LHCN-M2 (cell line): ENCODE measurements at places on chromosomes 5 and 9. TPM values are rescaled to one million over a fixed set of nuclear protein-coding genes. Genes with fewer than 3 reads are reported as not detected.
A peak's percentile ranks its signal among the peaks of the same experiment; 100 is the strongest.

GRCh38 chr5:5644249-5644648, 221.8 kb downstream of the ICE1 start:
- DNase-seq, result no peak

- no peak for DNase-seq
Observed at GRCh38 chr5:174177531-174177930, 132.0 kb downstream of the NSG2 start.

DNA sequence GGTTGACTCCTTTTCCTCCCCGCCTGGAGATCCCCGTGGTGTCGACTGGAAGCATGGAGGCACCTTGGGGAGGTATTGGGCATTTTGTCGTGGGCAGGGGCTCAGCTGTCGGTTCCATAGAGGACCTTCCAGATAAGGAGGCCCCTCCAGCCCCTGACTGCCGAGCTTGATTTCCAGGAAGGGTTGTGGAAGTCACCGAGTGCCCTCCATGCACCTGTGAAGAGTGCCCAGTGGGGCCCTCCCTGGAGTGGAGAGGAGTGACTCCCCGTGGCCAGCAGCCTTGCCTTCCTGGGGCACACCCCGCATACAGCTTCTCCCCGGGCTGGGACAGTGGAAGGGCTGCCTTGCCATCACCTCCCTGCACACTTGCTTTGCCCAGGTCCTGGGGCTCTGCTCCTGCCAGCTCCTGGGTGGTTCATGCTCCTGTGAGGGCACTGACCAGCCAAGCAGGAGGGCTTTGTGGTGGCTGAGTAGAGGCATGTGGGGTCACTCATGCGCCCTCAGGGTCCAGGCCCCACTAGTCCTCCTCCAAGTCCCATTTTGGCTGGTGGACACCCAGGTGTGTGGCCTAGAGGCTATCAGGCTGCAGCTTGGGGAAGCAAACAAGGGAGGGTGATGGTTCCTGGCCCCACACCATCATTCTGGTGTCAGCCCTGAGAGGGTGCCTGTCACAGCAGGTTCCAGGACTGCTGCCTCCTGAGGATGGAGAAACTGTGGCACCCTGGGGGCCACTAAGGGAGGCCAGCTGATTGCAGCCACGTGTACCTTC, 133.0 kb downstream of the WNK2 start:
- no peak for DNase-seq

GRCh38 chr5:65255294-65255693, 226.4 kb downstream of the ADAMTS6 start:
- DNase-seq, result no peak

DNA sequence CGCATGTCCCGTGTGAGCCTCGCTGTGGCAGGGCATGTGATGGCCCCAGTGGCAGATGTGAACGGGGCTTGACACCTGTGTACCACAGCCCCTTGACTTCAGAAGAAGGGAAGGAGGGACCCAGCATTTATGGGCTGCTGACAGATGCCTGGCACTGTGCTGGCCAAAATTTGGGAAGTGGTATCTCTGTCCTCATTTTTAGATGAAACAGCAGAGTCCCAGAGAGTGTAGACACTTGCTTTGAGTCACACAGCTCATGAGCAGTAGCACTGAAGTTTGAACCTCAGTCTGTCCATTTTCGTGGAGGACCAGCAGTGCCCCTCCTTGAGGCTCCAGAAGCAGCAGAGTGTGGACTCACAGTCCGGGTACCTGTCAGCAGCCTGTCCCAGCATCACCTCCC, 16.5 kb downstream of the NEK6 start:
- DNase-seq, result no peak

- DNase-seq, result no peak
Observed at GRCh38 chr5:89724379-89725095, 685.0 kb downstream of the CETN3 start.

- no peak for DNase-seq
Observed at GRCh38 chr5:107634981-107635848, 35.5 kb downstream of the EFNA5 start.

- peak; percentile 23 for DNase-seq
Observed at GRCh38 chr5:53884417-53884816, 324.0 kb downstream of the NDUFS4 start.

DNA sequence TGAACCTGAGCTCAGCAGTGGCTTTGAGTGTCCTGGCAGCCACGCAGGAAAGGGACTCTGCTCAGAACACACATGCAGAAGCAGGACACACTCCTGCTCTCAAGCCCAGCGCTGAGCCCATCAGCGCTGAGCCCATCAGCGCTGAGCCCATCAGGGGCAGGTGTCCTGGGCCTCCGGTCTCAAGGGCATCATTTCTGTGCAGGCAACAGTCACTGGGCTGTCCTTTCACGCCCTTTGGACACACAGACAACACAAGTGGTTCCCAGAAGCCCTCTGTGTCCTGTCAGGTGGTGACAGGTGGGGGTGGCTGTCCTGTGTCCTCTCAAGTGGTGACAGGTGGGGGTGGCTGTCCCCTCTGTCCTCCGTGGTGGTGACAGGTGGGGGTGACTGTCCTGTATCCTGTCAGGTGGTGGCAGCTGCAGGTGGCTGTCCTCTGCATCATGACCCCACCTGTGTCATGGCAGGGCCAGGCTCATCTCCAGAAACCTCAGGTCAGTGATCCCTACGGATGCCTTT, 39.0 kb upstream of the CLPTM1L start:
- no peak for DNase-seq

DNA sequence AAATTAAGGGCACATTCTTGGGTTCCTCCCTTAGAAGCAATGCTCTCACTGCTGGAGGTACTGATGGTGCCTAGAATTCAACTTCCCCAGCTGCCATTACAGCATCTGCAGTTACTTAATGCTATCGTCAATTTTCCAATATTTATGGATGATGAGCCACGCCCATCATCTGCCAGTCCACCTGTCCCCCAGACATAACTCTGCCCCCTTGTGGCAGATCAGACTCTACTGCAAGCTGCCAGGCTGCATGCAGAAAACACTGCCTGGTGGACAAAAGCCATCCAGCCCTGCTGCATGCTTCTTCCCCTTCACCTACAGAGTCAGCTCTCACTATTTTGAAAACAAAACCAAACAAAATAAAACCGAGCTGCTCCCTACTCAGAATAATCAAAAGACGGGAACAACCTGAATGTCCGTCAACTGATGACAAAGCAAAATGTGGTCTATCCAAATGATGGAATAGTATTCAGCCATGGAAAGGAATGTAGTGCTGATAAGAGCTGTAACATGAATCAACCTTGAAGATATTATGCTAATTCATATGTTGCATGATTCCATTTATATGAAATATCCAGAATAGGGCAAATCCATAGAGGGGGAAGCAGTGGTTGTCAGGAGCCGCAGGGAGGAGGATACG, 66.4 kb downstream of the RETREG1 start:
- DNase-seq, result peak; percentile 64

- peak; percentile 99 for DNase-seq
Observed at GRCh38 chr9:21836437-21837161, 34.2 kb downstream of the MTAP start.

DNA sequence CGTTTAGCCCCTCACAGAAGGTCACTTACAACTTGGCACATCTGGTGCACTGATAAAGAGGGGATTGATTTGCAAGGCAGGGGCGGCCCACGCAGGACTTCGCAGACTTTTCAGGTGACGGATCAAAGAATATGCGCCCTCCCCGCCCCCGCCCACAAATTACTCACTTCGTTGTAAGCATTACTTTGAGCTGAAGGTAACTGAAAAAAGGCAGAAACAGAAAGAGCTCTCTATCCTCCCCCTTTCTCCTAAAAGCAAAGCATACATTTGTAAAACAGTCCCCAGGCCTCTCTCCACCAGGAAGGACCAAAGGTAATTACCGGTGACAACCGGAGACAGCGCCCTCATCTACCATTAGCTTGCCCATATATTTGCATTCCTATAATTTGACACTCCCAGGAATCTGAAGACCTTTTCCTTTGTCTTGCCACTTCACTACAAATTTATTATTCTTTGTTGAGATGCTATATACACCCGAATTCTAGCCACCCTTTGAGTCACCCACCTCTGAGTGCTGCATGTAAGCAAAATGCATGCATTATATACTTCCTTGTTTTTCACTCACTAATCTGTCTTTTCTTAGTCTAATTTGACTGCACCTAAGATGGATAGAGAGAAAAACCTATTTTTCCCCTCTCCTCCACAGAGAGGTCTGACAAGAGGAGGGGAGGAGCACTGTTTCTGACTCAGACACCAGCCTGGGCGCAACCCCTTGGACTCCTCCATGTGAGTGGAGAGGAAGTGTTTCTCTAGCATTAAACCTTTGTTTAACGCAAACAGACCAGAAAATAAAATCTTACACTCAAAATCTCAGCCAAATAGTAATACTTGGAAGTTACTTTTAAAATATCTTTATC, 74.7 kb upstream of the SPIN1 start:
- no peak for DNase-seq

- no peak for DNase-seq
Observed at GRCh38 chr9:123097430-123098095, 64.1 kb downstream of the GPR21 start.

DNA sequence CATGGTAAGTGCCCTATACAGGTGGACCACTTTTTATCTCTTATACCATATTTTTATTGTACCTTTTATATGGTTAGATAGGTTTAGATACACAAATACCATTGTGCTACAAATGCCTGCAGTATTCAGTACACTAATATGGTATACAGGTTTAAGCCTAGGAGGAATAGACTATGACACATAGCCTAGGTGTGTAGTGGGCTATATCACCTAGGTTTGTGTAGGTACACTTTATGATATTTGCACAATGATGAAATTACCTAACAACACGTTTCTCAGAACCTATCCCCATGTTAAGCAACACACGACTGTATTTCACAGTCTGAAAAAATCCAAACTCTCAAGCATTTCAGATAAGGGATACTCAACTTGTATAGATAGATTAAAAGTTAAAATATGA, 9.6 kb upstream of the PHF24 start:
- DNase-seq, result no peak

DNA sequence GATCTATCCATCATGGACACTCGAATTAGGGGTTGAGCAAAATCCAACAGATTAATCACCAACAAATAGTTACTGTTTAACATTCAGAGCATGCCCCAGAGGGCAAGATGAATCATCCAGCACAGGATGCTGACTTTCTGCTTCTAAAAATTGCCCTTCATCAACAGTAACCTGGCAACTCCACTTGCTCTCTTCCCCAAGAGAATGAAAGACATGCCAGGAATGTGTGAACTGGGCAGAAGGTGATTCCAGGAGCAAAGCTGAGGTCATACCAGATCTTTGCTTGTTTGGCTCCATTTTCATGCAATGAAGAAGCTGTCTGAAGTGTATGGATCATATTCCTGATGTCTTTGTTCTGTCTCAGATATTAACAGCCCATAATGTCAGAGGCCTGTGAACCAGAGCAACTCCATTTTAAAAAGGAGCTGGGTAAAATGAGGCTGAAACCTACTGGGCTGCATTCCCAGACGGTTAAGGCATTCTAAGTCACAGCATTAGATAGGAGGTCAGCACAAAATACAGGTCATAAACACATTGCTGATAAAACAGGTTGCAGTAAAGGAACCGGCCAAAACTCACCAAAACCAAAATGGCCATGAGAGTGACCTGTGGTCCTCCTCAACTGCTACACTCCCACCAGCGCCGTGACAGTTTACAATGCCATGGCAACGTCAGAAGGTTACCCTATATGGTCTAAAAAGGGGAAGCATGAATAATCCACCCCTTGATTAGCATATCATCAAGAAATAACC, 2.5 kb upstream of the ZNF367 start:
- DNase-seq, result peak; percentile 97

DNA sequence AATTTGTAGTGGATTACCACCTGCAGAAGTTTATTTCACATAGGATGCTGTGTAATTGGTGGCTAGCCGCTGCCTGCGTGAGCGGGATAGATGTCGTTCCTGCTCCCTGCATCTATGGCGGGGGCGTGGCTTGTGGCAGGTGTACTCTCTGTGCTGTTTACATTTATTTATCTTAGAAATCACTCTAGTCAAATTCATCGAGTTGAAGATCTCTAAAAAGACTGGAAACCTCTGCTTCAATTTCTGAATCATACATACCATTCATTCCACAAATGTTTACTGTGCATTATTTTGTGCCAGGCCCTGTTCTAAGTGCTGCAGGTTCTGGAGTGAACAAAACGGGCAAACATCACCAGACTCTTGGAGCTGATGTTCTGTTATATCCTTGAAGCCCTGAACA, 11.9 kb downstream of the ROPN1L start:
- DNase-seq, result peak; percentile 36

DNA sequence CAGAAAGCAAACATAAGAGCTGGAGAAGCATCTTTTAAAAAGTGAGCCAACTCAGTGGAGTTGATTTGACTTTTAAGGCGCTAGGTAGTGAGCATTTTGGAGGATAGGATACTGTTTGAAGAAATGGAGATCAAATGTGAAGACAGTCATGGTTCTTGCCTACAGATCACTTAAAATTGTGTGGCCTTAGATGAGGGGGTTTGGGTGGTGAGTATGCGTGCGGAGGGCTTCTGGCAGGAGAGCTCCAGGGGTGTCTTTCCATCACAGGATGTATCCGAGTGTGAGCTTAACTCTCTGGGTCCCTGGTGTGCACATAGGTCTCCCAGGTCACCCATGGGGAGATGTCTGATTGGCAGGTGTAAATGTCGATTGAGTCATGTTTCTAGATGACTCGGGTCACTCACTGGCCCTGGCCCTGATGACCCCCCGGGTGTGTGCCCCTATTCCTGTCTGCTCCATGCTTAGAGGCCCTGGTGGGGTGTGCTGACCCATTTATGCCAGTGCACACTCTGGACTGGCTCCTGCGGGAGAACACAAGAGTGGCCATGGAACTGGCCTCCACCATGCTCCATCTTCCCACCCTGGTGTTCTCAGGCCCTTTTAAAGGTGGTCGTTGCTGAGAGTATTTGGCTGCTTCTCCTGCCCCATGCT, 274.4 kb downstream of the FSTL4 start:
- no peak for DNase-seq

DNA sequence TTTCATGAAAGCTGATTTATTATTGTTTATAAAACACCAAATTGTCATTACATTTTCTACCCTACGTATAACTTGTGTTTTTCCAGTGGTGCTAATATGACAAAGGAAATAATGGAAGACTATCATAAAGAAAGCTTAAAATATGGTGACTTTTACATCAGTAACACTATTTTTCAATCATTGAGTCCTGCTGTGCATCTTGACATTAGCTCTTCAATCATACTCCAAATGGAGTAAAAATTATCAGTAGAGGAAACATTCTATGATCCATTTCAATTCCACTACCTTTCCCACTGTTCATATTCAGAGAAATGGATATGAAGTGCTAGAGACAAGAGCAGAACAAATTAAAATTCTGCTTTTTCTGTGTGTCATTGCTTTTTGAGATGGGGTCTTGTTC, 536.6 kb downstream of the RAB3C start:
- no peak for DNase-seq

The SPARC gene
- total RNA-seq, result 797 and 1,163 TPM in 2 replicates

The C5orf52 gene
- not detected in 2 replicates for total RNA-seq

The PCDHB3 gene
- 2.0 and 2.4 TPM in 2 replicates for total RNA-seq

The ENTR1 gene
- 66.4 and 66.5 TPM in 2 replicates for total RNA-seq

The CTNND2 gene
- 0.19 TPM in 1 of 2 replicates, not detected in the other for total RNA-seq

The PCDHGA5 gene
- total RNA-seq, result 0.98 and 1.5 TPM in 2 replicates

The PCDHGA2 gene
- 0.90 and 1.1 TPM in 2 replicates for total RNA-seq
